ENCODE measurements at places on chromosomes 6 and 20.

DNA sequence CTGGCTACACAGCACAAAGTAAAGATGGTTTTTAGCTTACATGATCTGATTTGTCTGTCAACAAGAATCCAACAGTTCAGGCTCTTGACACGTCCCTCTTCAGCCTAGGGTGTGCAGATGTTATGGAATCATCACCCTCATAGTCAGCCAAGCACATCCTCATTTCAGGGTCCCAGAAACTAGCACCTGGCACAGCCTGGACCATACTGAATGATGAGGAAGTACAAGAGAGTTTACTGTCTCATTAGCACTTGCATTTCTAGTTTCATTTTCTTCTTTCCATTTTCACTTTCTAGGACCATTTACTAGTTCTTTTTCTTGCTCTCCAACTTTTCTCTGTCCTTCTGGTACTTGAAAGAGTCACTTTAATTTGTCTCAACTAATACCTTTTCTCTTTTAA lies 6.5 kb downstream of the RIPOR2 start:
- no peak for DNase-seq

DNA sequence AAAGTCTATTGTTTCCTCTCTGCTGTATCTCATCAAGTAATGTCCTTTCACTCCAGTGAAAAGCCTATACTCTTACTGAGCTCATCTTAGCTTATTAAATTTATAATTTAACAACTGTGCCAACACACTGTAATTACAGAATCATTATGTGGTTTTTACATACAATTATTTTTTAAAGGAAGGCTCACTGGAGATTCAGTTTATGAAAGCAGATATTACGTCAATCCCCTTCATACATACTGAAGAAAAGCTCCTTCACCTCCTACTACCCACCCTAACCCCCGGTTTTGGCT lies 28.1 kb downstream of the ARHGAP18 start:
- no peak for DNase-seq

- peak; percentile 67 for DNase-seq
Observed at GRCh38 chr6:125904871-125905270, 51.7 kb upstream of the HINT3 start.

GRCh38 chr20:53298911-53299310 lies 294.7 kb downstream of the ZNF217 start:
- no peak for DNase-seq

- no peak for DNase-seq
Observed at GRCh38 chr20:43835944-43836508, 78.6 kb upstream of the TOX2 start.

- no peak for DNase-seq
Observed at GRCh38 chr20:63060057-63060991, 53.6 kb upstream of the BHLHE23 start.

DNA sequence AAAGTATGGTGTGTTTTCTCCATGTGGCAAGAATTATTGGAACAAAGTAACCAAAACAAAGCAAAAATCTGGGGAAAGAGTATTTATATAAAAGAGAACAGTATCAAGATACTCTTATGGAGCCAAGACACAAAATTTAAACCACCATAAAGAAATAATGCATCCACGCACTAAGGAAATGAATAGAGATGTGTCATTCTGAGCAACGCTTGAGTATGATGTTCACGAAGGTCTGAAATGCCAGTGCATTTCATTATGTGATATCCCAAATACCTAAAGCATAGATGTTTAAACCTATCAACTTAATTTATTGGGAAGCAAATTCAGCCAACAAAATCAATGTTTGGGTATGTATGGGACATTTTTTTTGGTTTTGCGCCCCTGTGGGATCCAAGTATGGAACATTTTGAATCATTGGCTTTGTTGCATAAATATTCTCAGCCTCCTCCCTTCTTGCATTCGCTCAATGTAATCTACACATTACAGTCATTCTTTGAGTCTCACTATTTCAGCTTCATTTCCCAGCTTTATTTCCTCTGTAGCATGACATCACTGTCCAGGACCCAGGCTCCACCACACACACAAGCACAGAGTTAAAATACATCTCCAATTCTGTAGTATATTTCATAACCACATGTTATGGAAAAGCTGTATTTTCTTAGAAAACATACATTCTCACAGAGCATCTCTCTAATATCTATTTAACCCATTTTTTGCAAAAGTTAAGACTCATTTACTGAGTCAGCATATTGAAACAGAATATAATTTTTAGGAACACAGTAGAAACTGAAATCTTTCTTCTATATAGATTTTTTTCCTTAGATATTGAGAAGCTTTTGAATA lies 11.6 kb upstream of the MOXD1 start:
- DNase-seq = no peak

- DNase-seq = no peak
Observed at GRCh38 chr20:8860011-8860495, 208.8 kb upstream of the PLCB4 start.

- DNase-seq = no peak
Observed at GRCh38 chr20:64056889-64057627, 5.9 kb upstream of the TCEA2 start.

DNA sequence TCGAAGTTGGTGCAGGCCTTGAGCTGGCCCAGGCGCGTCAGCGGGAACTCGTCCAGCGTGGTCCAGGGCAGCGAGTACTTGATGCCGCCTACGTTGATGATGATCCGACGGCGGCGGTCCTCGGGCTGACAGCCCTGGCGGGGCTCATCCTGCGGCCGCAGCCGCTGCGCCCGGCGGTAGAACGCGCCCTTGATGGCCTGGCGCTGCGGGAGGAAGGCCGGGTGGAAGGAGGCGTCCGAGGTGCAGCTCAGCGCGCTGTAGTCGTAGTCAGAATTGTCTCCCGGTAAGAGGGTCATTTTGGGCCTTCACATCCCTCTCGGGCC lies 12.9 kb downstream of the KCNG1 start:
- no peak for DNase-seq

GRCh38 chr6:6683969-6684833 lies 95.7 kb downstream of the LY86 start:
- DNase-seq = peak; percentile 13

- no peak for DNase-seq
Observed at GRCh38 chr6:98974309-98974708, 26.6 kb upstream of the FBXL4 start.

- DNase-seq = no peak
Observed at GRCh38 chr6:83615025-83615999, 93.6 kb downstream of the SNAP91 start.

DNA sequence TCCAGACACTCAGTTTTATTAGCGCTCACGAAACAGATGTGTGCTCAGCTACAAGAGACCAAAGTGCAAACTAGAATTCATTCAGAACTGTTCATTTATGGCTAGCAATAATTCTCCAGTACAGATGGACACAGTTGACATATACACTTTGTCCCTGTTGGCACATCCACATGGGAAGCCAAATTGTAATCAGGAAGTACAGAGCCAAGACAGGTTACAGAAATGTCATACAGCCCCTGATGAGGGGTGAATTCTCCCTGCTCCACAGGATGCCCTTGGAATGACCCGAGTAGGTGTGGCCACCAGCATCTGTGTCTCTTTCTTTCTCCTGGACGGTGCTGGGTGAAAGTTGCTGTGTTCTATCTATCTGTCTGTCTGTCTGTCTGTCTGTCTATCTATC lies 7.6 kb downstream of the DHX35 start:
- DNase-seq = no peak

DNA sequence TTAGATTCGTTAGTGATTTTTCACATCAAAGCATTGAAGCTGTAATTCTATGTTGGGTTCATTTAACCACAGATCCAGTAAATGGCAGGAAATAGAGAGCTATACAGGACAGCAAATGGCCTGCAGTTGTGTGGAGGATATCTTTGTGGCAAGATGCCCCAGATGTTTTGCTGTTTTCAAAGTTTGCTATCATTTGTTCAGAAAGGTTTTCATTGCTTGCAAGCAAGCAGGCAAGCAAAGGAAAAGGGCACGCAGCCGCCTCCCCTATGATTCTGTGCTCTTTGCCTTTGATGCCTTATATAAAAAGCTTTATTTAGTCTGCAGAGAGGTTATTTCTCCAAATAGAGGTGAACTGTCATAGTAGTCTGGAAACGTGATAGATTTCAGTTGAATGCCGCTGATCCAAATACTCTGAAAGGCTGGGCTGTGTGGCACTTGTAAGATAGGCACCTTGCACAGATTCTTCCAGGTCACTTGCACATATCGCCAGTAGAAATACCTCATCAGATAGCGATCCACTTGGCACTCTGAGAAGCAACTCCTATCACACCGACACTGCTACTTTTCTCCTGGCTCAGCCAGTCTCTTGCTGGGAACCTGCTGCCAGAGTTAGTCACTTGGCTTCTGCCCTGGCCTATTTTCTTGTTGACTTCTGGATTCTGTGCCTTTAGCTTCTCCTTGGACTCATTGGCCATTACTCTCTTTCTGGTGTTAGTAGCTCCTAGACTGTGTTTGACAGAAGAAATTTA lies 66.4 kb downstream of the UTRN start:
- DNase-seq = no peak

- no peak for DNase-seq
Observed at GRCh38 chr6:80181352-80182081, 75.0 kb downstream of the BCKDHB start.

DNA sequence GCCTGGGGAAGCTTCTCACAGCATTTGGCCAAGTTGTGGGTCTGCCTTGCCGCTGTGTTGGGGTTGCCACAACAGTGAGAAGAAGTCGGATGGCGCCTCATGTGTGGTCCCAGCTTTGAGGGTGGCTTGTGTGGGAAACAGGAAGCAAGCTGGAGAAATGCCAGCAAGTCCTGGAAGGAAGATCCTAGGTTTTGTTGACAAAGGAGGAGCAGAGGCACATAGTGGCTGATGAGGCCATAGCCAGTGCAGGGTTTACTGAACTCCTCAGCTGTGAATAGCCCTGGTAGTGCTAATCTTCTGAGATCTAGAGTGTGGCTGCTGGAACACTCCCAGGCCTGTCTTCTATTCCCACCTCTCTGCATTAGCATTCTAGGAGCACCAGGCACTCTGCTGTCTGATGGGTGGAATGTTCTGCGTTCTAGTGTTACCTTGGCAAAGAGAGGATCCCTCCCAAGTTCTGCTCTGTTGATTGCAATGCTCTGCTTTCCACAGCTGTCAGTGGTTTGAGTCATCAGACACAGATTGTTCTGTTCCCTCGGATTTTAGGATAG lies 25.2 kb downstream of the SNPH start:
- DNase-seq = no peak

DNA sequence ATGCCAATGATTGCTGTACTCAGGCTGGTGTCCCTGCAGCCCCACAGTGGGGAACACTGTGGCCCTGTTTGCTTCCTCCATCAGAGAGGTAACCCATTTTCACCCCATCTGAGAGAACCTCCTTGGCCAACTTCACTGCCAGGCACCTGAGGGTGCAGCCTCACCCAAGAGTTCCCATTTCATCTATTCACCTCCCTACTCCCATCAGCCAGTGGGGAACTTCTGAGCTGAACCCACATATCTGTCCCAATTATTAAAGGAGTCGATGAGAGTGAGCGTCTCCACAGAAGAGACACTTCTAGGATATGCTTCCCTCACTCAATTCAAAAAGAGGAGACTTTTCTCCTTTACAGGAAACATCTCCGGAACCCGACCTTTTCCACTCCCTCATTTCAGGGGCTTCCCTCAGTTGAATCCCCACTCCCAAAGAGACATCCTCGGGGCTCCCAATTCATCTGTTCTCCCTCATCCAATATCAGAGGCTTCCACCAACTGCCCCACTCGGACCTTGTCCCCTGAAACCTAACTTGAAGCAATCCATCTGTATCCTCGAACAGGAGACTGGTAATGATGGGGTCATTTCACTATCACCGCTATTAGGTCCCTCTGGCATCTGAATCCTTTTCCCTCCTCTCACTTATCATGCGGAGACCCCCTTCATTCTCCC lies 988 bp downstream of the UBE2V1 start:
- DNase-seq = no peak

GRCh38 chr6:152124429-152125074 lies 317.1 kb downstream of the ESR1 start:
- no peak for DNase-seq

DNA sequence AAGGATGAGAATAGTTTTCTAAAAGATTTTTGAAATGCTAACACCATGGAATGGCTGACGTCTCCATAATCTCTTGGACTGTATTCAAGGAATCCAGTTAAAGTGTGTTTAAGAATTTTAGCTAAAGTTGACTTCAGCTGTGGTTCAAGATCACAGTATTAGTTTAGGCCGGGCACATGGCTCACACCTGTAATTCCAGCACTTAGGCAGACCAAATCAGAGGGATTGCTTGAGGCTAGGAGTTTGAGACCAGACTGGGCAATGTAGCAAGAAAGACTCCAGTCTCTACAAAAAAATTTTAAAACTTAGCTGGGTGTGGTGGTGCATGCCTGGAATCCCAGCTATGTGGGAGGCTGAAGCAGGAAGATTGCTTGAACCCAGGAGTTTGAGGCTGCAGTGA lies 68.2 kb downstream of the RFPL4B start:
- no peak for DNase-seq

GRCh38 chr6:119350202-119350951 lies 816 bp upstream of the MAN1A1 start:
- peak; percentile 26 for DNase-seq

- DNase-seq = no peak
Observed at GRCh38 chr20:2112910-2113309, 11.3 kb downstream of the STK35 start.

- no peak for DNase-seq
Observed at GRCh38 chr6:81770381-81770780, 17.9 kb upstream of the TENT5A start.

DNA sequence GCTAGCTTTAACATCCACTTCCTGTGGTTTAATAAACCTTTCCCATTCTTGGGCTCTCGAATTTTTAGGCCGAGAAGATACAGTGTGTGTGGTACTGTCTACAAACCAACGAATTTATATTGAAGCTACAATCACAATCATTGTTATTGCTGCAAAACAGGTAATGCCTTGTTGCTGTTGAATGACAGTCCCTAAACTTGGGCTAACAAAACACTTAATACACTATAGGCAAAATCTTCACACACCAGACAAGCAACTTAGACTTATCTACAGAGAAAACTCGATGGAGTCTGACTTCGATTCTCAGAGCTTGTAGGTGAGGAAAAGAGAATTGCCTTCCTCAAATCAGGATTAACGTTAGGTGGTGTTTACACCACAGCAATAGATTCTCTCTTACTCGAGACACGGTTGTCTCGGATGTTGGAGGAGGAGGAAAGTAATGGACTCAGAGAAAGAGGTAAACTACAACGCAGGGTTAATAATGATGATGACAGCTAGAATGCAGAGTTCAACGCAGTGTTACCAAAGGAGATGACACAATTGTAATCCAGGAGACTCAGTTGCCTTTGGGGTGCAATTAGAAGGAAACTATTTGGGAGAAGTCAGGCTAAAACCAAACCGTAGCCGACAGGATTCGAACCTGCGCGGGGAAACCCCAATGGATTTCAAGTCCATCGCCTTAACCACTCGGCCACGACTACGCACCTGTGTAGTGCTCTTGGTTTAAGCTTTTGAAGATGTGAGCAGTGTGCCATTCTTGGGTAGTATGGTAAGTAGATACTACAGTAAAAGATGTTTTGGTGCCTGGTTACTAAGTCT lies 32.5 kb upstream of the ZNF184 start:
- peak; percentile 33 for DNase-seq

- DNase-seq = no peak
Observed at GRCh38 chr20:53222416-53222815, 250.3 kb downstream of the TSHZ2 start.

Measured in stimulated activated CD8-positive, alpha-beta memory T cell treated with anti-CD3 and anti-CD28 coated beads, Interleukin-7, amount 100 ng/mL, for 48 hours (primary cell).